SK-MEL-5 (cell line): ENCODE measurements at places on chromosomes 13 and 19. TPM values are rescaled to one million over a fixed set of nuclear protein-coding genes. Genes with fewer than 3 reads are reported as not detected.

The THSD8 gene
- total RNA-seq, result 4.7 TPM in 1 of 2 replicates, not detected in the other

- DNase-seq, result no peak
Measured at GRCh38 chr19:45142726-45143110, 18.1 kb downstream of the NKPD1 start.

DNA sequence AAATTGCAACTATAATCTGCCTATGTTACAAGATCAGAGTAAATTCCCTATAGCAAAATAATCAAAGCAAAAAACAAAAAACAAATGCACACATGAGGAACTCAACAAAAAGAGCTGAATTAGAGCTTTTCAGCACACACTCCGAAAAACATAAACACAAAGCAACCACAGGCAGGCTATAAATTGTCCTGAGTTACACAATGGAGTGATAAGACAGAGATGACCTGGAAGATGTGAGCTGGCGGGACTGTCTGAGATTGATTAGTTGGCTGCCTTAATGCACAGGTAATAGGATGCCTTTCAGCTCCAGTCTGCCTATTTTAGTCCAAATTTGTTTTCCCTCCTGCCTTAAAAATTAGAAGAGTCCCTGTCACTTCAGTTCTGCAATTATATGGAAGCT is 159.0 kb upstream of the FNDC3A start:
- no peak for DNase-seq

The RGCC gene
- total RNA-seq, result 0.27 and 0.40 TPM in 2 replicates

DNA sequence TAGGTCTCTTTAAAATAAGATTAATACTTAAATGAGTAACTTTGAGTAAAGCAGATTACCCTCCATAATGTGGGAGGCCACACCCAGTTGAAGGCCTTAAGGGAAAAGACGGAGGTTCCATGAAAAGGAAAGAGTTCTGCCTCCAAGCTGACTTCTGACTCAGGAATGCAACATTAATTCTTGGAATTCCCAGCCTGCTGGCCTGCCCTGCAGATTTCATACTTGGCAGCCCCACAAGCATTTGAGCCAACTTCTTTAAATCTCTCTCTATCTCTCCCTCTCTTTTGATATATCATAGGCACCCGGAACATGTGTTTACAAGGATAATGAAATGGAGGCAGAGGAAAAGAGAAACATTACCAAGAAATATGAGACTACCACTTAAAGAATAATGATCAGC is 902.3 kb upstream of the MIR17HG start:
- peak; percentile 28 for DNase-seq

DNA sequence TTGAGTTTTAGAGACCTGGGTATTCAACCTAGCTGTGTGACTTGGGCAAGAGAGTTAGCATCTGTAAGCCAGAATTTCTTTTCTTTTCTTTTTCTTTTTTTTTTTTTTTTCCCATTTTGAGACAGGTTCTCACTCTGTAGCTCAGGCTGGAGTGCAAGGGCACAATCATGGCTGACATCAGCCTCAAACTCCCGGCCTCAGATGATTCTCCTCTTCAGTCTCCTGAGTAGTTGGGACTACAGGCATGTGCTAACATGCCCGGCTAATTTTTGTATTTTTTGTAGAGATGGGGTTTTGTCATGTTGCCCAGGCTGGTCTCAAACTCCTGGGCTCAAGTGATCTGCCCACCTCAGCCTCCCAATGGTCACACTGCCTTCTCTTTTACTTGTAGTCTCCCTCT is 33.0 kb downstream of the ZMYM2 start:
- DNase-seq, result no peak
